ENCODE measurements at places on chromosomes 5 and 9.

GRCh38 chr9:133468777-133469421, 9.1 kb downstream of the CACFD1 start:
- no peak for DNase-seq

DNA sequence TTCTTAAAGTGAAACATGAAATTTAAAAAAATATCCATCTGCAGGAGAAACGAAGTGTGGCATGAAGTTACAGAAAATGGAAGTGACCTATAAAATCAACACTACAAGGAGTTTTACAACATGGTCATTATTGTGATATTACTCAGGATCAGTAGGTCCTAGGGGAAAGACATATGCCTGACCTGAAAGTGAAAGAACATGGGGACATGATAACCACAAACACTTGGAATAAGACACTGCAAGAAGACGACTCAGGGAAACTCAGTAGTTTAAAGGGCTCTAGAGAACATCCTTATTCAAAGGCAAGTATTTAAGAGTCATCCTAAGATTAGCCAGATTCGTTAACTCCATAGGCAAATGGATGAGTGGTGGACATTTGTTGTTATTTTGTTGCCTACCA, 19.9 kb upstream of the LPAR1 start:
- DNase-seq, result no peak

DNA sequence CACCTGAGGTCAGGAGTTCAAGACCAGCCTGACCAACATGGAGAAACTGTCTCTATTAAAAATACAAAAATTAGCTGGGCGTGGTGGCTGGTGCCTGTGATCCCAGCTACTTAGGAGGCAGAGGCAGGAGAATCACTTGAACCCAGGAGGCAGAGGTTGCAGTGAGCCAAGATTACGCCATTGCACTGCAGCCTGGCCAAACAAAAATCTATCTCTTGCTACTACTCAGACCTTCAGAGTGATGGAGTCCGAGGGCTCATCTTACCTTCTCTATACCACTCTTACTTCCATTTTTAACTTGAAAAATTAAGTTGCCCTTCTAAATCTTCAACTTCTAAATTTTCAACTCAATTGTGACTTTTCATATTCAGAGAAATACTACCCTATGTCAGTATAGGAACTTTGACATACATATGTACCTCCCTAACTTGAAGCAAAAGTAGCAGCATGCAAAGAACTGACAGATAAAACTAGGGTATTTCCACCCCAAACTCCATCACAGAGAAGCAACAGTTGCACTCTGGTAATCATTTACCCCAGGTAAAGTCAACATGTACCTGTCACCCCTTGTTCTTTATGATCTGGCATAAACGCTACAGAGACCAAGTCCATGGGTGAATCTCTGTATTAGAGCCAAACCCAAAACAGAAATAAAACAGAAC, 11.4 kb downstream of the ZFAND5 start:
- no peak for DNase-seq

DNA sequence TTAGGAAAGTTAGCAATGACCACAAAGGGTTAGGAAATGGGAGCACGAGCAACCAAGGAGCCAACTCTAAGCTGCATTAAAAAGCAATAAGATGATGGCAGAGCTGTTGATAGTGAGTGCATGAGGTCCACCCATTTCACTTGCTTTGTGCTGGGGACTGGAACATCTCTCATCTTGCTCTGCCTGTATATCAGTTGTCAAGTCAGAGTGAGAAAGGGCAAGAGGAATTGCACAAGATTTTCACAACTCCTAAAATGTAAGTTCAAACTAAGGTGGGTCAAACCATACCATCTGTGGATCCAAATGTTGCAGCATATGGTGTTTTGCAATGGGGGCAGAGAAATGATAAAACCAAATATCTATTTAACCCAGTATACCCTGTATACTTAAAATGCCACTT, 2.8 kb upstream of the ESM1 start:
- no peak for DNase-seq

DNA sequence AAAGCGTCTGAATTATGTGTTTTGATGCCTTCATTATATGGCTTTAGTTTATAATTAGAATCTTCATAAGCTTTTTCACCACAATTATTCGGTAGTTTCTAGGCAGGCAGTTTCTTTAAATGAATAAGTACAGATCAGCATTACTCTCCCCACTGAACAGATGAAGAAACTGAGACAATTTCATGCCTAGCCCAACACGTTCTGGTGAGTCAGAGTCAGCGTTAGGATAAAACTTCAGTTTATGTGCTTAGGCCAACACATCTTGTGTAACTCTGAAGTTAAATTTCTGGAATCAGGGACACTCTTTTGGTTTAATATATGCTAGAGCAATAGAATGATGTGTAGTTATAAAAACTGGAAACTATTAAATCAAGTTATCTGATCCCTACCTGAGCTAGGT, 186.7 kb upstream of the ELL2 start:
- DNase-seq, result no peak

DNA sequence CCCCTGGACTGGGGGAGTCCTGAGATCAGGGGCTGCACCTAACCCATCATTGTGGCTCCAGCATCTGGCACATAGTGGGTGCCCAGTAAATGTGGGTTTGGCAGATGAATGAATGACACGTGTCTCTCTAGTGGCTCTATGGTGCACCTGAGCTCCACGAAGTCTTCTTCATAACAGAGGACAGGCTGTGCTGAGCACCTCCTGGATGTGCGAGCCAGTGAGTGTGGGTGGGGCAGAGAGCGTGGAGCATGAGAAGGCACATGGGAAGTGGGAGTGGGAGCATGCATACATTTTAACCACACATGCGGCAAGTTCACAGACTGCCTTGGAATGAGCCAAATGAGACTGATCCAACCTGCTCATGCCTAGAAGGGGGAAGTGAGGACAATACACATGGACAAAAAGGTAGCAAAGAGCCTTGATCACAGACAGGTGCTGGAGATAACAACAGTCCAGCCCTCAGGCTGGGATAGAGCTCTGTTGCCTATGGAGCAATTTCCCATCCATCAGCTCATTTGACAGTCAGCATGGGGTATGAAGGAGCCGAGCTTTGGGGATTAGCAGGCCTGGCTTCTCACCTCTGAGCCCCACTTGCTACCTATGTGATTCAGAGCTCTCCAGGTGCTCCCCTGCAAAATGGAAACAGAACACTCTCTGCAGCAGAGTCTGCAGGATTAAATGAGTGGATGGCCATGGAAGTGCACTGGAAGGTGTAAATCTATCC, 76.2 kb upstream of the TBC1D2 start:
- no peak for DNase-seq

DNA sequence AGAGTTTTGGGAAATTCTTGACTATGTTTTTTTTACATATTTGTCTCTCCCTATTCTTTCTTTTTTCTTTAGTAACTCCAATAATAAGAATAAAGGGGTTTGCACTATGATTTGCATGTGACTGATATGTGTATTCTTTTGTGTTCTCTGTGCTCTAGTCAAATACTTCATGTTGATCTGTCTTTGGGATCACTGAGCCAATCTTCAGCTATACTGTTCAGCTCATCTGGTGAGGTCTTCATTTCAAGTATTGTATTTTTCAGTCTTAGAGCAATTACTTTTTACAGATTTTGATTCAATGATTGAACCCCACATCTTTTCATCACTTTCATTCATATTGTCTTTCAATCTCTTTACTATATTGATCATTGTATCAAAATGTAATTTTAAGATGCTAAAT, 58.1 kb upstream of the TAF11L2 start:
- DNase-seq, result no peak

DNA sequence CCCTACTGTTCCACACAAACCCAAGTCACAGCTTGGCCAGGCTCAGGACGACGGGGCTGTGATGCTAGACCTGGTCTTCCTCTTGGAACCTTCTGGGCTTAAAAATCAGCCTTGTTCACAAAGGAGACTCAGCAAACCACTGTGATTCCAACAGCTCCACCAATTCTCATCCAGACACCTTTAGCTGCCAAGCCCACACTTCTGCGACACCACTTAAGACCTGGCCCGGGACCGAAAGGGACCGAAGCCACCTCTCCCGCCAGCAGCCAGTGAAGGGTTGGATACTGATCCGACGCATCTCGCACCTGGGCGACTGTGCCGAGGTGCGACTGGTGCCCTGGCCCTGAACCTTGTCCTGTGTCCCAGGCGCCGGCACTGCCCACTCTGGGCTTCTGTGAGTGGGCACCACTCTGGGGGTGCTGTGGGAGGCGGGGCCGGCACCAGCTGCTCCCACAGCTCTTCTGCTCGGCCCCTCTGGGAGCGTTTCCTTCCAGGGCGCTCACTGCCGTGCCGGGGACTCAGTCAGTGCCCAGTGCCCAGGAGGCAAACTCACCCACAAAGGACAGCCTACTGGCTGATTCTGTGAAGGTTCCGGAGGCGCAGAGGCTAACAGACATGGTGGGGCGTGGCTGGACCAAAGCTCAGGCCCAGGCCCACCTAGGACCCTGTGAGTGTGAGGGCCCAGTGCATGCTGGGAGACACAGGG, 50.9 kb downstream of the EXD3 start:
- no peak for DNase-seq

GRCh38 chr9:117782931-117783788, 79.0 kb downstream of the TLR4 start:
- DNase-seq, result no peak

DNA sequence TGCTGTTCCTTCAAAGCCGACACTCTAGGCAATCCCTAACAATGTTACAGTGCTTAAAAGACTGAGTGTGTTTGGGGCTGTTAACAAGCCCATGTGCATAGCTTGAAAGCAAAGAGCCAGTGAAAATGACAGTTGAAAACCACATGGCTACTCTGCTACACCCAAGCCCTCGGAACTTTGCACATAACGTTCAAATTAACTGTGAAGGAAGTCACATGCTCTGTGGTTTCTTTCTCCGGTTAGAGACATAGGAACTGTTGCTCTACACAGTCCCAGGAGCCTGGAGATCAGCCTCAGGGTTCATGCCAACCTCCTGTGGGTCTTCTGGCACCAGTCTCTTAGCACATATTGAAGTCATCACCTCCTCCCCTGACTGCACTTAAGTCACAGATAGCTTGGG, 51.1 kb downstream of the C9orf152 start:
- no peak for DNase-seq

GRCh38 chr5:26339576-26339975, 698.8 kb downstream of the CDH9 start:
- no peak for DNase-seq
